ENCODE measurements at places on chromosomes 1 and 21.

DNA sequence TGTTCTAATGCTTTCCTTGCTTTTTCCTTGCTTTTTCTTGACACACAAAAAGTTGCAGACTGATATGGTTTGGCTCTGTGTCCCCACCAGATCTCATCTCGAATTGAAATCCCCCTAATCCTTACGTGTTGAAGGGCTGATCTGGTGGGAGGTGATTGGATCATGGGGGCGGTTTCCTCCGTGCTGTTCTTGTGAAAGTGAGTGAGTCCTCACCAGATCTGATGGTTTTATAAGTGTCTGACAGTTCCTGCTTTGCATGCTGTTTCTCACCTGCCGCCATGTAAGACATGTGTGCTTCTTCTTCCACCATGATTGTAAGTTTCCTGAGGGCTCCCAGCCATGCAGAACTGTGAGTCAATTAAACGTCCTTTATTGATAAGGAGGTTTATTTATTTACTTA lies 11.3 kb downstream of the SPATA17 start:
- no peak for DNase-seq

GRCh38 chr1:45685308-45686014 lies 872 bp downstream of the GPBP1L1 start:
- DNase-seq, result peak; percentile 12

DNA sequence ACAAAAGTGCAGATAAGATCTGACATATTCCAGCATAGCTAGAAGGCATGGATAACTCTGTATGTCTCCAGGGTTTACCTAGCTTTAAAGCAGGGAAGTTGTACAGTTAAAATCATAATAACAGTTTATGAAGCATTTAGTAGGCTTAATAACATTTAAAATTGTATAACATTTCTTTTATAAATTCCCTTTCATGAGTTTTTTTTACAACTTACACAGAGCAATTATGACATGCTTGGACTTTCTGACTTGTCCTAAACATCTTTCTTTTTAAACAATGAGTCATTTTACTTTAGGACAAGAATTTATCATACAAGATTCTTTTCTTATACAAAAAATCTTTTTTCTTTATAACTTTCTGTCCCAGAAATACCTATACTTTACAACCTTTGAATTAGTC lies 408.5 kb upstream of the NEGR1 start:
- DNase-seq, result no peak

DNA sequence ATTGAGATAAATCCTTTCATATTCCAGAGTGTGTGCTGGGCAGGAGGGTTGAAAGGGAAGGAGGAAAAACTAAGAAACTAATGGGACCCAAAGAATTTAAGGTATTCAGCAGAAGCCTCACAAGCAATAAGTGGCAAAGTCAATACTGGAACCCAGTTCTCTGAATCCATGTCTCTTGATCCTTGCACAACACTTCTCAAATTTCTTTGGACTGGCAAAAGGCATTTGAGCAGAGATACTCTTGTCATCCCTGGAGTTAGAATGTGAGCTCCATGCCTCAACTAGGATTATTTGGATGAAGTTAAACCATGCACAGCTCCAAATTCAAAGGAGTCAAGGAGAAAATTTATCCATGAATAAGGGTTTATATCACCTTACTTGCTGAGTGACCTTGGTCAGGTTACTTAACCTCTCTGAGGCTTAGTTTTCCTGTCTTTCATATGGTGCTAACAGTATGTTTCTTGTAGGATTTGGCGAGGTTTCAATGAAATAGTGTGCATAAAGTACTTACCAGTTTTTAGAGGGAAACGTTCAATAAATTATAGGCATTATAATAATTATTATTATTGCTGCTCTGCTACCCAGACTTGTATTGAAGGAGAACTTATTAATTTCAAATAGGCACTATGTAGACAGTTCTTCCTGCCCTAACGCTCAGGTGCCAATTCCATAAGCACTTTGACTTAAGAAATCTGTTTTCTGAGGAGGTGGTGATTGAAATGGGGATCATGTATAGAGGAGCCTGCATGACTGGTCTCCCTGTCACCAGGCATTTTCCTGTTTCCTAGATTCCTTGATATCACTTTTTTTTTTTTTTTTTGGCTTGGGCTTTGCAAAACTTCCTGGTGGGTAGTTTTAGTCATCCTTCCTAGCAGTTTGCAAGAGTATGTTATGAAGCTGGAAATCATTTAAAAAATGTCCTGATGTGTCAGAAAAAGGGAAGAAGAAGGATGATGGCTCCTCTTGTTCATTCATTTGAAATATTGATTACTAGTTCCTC lies 125.0 kb upstream of the JUN start:
- DNase-seq, result no peak

DNA sequence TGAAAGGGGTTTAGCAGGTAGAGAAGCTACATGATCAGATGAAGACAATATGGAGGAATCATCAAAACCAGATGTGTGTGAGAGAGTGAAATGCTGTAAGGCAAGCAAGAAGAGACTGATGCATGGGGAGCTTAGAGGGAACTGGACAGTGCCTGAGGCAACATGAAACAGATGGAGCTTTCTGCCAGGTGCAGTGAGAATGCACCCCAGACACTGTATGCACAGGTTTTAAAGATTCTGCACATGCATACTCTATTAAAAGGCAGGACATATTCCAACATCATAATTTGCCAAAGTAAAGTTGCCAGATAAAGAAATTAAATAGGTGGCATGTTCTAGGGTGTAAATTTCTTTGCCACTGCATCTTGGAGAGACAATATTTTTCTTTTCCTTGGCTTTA lies 200.1 kb downstream of the AMY1C start:
- no peak for DNase-seq

DNA sequence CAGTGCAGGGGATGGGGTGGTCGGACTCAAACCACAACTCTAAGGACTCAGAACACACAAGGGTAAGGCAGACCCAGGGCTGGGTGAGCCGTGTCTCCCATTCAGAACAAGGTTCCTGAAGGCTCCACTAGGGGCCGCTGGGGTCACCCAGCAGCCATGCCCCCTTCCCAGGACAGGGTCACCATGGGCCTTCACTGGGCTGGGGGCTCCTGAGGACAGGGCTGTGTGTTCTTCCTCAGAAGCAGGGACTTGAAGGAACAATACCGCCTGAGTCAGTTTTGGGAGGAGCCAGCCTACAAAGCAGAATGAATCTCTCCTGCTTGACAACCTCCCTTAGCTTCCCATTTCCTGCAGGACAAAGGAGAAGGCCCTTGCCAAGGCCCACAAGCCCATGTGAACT lies 15.4 kb downstream of the RIMS3 start:
- no peak for DNase-seq

DNA sequence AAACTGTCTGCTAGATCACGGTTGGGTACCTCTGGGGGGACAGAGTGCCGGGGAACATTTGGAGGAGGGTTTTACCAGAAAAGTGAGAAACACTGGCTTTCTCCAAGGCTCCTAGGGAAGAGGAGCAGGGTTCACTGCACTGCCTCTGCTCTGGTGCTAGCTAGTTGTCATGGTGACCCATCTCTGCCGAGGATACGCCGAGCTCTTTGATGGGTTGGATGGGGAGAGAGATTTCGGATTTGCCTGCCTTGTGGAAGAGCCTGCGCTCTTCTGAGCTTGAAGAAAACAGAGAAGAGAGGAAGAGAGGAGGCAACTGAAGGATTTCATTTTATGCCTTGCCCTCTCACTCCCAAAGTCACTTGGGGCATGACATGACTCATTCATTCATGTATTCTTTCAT lies 92.1 kb downstream of the NAV1 start:
- no peak for DNase-seq

DNA sequence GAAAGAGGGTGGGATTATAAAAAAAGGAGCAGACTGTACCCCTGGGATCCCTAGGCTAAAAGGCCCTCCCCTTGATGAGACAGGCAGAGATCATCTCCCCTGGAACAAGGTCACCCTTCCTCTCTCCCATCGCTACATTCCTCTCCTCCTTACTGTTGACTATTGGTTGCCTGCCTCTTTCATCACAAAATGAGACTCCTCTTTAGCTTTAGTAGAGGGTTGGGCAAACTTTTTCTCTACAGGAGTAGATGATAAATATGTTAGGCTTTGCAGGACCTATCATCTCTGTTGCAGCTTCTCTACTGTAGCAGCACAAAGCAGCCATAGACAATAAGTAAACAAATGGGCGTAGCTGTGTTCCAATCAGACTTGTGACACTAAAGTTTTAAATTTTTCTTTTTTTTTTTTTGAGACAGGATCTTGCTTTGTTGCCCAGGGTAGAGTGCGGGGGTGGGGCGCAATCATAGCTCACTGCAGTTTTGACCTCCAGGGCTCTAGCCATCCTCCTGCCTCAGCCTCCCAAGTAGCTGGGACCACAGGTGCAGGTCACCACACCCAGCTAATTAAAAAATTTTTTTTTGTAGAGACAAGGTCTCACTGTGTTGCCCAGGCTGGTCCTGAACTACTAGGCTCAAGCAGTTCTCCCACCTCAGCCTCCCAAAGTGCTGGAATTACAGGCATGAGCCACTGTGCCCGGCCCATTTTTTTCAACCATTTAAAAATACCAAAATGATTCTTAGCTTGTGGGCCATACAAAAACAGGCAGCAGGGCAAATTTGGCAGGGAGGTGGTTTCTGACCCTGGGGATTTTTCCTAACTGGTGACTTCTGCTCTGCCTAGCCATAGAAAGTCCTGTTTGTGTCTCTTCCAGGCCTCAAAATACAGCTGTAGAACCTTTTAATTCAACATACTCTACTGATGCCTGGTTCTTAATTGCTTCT lies 15.1 kb downstream of the MCL1 start:
- peak; percentile 59 for DNase-seq

GRCh38 chr1:26684763-26685508 lies 10.9 kb upstream of the ARID1A start:
- no peak for DNase-seq

- no peak for DNase-seq
These were observed 61.3 kb downstream of the RAP1GAP start for GRCh38 chr1:21607549-21608529.

GRCh38 chr1:232308616-232309015 lies 321.3 kb downstream of the SIPA1L2 start:
- DNase-seq, result no peak

DNA sequence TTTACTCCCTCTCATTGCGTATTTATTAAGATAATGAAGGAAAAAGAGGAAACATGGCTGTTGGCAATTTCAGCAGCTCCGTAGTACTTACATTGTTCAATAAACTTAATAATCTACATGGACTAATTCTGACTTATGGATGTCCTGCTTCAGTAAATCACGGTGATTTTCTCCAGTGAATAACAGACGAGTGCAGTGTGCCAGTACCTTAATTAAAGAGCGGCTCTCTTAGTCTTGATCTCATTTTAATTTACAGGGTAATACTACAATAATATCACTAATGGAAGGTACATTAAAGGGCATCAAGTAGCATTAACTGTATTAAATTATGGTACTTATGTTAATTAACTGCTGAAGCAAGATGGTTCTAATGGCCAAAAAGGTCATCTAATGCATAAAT lies 187.2 kb downstream of the NTNG1 start:
- no peak for DNase-seq
